ENCODE measurements at places on chromosomes 7 and 10. TPM values are rescaled to one million over a fixed set of nuclear protein-coding genes. Genes with fewer than 3 reads are reported as not detected.
A peak's percentile ranks its signal among the peaks of the same experiment; 100 is the strongest.

DNA sequence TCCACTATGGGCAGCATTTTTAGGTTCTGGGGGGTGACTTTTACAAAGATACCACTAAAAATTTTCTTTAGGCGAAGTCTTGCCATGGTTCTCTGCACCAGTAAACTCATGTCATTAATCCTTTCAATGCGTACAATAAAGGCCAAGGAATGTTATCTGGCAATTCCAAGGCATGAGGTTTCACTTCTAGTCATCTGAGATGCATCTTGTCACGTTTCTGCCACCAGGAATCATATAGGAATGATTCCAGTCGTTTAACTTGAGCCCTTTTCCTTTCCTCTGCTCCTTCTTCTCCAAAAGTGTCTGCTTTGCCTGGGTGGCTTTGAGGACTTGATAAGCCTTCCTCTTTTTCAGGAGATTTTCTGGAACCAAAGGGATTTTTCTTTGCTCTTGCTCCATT is 56.8 kb downstream of the COBL start:
- no peaks in the 10 kb centered on the region for H3K4me1 ChIP-seq
- no peaks in the 10 kb centered on the region for H3K36me3 ChIP-seq
- no peaks in the 10 kb centered on the region for H3K27me3 ChIP-seq

Gene SEMA3A
- total RNA-seq = 5.2 TPM

GRCh38 chr10:125982260-125982948 is 86.0 kb downstream of the FANK1 start:
- no peak overlapping the region for H3K27ac ChIP-seq
- H3K27me3 ChIP-seq = no peaks in the 10 kb centered on the region
- no peaks in the 10 kb centered on the region for H3K4me1 ChIP-seq
- DNase-seq = no peak

- H3K27me3 ChIP-seq = no peaks in the 10 kb centered on the region
- DNase-seq = no peak
- no peaks in the 10 kb centered on the region for H3K4me1 ChIP-seq
- H3K4me3 ChIP-seq = no peak overlapping the region
- H3K36me3 ChIP-seq = no peaks in the 10 kb centered on the region
Observed at GRCh38 chr10:11783558-11783865, 39.6 kb upstream of the PROSER2 start.

Gene RBM20
- 0.48 TPM for total RNA-seq

DNA sequence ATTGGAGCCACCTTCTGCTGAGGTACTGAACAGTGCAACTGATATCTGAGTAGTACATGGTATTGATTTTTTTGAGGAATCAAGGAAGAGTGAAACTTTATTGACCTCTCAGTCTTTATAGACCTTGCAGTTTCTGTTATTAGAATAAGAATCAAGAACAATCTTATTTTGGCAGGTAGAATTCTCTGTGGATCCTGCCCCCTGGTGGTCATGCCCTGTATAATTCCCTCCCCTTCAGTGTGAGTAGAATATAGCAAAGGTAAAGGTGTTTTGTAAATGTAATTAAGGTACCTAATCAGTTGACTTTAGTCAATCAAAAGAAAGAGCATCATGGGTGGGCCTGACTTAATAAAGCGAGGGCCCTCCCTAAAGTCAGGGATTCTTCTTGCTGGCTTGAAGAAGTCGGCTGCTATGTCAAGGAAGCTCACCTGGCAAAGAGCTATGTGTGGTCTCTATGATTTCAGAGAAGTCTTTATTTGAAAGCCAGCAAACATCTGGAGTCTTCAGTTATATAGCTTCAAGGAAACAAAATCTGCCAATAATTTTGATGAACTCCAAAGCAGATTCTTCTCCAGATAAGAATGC is 142.8 kb downstream of the LSM5 start:
- H3K27ac ChIP-seq = no peak overlapping the region
- H3K4me1 ChIP-seq = no peaks in the 10 kb centered on the region
- no peak overlapping the region for H3K4me3 ChIP-seq
- DNase-seq = no peak
- H3K27me3 ChIP-seq = no peaks in the 10 kb centered on the region

- no peak overlapping the region for H3K27ac ChIP-seq
- no peaks in the 10 kb centered on the region for H3K4me1 ChIP-seq
- DNase-seq = no peak
- no peak overlapping the region for H3K4me3 ChIP-seq
- H3K27me3 ChIP-seq = no peaks in the 10 kb centered on the region
- H3K36me3 ChIP-seq = no peaks in the 10 kb centered on the region
Observed at GRCh38 chr7:81213394-81213793, 294.5 kb upstream of the SEMA3C start.

- no peak overlapping the region for H3K27ac ChIP-seq
- no peaks in the 10 kb centered on the region for H3K4me1 ChIP-seq
- no peaks in the 10 kb centered on the region for H3K36me3 ChIP-seq
- no peak for DNase-seq
- H3K4me3 ChIP-seq = no peak overlapping the region
Observed at GRCh38 chr10:50648935-50649227, 25.1 kb upstream of the SGMS1 start.

Gene VSTM2A
- not detected for total RNA-seq

DNA sequence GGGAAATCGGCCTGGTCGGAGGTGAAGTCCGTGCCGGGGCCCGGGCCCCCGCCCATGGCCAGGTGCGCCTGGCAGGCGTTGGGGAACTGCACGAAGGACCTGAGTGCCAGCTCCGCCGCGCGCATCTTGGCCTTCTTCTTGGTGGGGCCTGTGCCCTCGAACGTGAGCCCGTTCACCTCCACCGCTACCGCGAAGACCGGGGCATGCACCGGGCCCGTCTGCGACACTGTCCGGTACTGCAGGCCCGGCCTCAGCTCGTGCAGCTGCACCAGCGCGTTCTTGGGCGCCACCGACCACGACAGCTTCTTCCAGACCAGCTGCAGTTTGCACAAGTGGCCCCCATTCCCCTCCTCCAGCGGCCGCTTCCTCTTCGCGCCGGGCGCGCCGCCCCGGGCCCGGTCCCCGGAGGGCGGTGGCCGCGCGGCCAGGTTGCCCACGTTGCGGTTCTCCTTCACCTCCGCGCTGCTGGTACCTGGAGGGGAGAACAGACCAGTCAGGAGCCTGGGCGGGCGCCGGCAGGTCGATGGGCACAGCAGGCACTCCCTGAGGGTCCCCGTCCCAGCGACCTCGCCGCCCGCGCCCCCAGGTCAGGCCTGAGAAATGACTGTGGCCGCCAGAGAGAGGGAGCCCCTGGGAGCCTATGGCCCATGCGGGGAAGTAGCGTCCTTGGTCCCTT is 307.4 kb downstream of the WDR37 start:
- H3K4me3 ChIP-seq = no peak overlapping the region
- H3K27ac ChIP-seq = no peak overlapping the region
- no peak for DNase-seq

- H3K4me3 ChIP-seq = no peak overlapping the region
- DNase-seq = no peak
- no peaks in the 10 kb centered on the region for H3K27me3 ChIP-seq
- H3K4me1 ChIP-seq = no peaks in the 10 kb centered on the region
- no peak overlapping the region for H3K27ac ChIP-seq
- no peaks in the 10 kb centered on the region for H3K36me3 ChIP-seq
Observed at GRCh38 chr7:81482600-81483186, 287.2 kb downstream of the HGF start.

DNA sequence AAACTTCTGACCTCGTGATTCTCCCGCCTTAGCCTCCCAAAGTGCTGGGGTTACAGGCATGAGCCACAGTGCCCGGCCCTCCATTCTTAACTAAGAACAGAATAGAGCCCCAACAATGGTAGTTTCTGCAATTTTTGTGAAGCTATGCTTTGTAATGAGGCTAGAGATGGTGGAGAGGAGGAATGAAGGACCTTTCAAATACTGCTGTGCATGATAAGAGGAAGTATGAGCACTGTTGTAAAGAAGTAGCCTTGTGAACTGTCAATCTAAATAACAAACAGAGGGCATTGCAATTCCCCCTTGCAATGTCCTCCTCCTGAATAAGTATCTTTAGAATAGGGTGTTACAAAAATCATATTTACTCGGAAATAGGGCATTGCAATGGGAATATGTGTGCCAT is 70.2 kb downstream of the EVX1 start:
- DNase-seq = no peak
- H3K27ac ChIP-seq = no peak overlapping the region
- H3K36me3 ChIP-seq = no peaks in the 10 kb centered on the region
- H3K4me1 ChIP-seq = no peaks in the 10 kb centered on the region
- no peak overlapping the region for H3K4me3 ChIP-seq

Gene CUL1
- total RNA-seq = 71.4 TPM

DNA sequence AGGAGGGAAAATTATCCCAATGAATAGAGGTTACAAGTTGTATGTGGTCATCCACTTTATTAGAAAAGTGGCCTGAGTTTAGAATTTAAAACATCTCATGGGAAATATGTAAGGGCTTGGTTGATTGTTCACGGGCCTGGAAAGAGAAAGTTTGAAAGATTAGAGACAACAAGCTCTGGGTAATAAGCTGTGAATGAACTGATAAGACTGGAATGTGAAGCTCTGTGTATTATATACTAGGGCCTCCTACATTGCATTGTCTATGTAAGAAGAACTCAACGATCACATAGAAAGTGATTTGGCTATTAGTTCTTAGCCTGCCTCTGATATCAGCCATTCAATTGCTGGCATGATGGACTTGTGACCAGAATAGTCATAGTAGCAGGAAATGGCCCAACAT is 199.2 kb upstream of the MAGI2 start:
- H3K4me3 ChIP-seq = no peak overlapping the region
- H3K4me1 ChIP-seq = no peaks in the 10 kb centered on the region
- no peaks in the 10 kb centered on the region for H3K27me3 ChIP-seq
- DNase-seq = no peak

DNA sequence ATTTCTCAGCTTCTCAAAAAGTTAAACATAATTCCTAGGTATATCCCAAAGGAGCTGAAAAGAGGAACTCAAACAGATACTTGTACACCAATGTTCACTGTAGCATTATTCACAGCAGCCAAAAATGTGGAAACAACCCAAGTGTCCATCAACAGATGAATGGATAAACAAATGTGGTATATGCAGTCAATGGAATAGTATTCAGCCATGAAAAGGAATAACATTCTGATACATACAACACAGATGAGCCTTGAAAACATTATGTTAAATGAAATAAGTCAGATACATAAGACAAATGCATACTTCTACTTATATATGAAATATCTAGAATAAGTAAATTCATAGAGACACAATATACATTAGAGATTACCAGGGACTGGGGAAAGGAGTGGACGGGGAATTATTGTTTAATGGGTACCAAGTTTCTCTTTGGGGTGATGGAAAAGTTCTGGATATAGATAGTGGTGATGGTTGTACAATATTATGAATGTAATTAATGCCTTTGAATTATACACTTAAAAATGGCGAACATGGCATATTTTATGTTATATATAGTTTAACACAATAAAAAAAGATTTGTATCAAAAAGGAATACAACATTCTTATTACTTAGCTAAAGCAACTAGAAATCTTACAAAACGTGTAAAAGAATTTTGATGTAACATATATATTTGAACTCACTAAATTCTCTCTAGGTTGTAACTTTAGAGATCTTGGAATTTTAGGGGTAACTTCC is 15.0 kb downstream of the PEX1 start:
- H3K27me3 ChIP-seq = no peaks in the 10 kb centered on the region
- H3K36me3 ChIP-seq = no peaks in the 10 kb centered on the region
- H3K4me3 ChIP-seq = no peak overlapping the region
- H3K4me1 ChIP-seq = no peaks in the 10 kb centered on the region
- H3K27ac ChIP-seq = no peak overlapping the region

DNA sequence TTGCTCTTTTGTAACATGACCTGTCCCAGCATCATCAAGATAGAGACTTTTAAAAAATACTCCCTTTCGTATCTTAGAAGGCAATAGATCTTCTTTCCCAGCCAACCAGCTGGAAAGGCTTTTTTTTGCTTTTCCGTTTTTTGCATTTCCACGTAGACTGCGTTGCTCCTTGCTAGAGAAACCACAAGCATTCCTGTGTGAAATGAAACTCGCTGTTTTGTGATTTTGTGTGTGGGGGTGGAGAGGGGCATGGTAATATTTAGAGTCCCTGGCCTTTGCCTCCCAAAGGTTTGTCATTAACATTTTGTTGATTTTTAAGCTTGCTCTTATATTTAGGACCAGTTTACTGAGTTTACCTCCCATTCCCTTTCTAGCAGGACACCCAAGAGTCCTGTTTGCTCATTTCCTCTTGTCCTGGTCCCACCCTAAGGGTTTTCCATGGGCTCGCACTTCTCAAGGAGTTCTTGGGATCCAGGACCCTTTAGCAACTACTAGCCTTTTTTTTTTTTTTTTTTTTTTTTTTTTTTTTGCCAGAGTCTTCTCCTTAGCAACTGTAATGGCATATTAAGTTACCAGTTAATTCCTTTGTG is 243.6 kb downstream of the BICC1 start:
- no peaks in the 10 kb centered on the region for H3K27me3 ChIP-seq
- H3K27ac ChIP-seq = peak overlapping the region; percentile 87
- H3K4me1 ChIP-seq = no peaks in the 10 kb centered on the region

Gene LRIT1
- not detected for total RNA-seq

Gene HOXA10
- total RNA-seq = 5.2 TPM

- no peaks in the 10 kb centered on the region for H3K27me3 ChIP-seq
- H3K36me3 ChIP-seq = no peaks in the 10 kb centered on the region
- H3K4me1 ChIP-seq = no peaks in the 10 kb centered on the region
- H3K4me3 ChIP-seq = no peak overlapping the region
- H3K27ac ChIP-seq = no peak overlapping the region
- DNase-seq = no peak
Observed at GRCh38 chr10:67622511-67622910, 73.5 kb downstream of the CTNNA3 start.

DNA sequence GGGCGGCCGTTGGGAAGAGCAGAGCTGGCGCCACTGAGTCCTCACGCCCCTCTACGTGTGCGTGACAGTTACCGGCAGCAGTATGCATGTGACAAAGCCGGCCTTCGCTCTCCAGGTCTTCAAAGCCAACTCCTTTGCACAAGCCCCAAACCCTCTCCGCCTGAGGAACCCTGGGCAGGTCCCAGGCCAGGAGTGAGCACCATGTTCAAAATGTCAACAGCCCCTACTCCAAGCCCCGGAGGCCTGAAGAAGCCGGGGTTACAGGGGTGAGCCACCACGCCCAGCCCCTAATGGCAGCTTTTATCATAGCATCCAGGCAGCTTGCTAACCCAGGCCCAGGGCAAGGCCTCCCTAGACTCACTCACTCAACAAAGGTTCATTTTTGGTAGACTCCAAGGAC is 70.8 kb downstream of the OAT start:
- H3K27me3 ChIP-seq = no peaks in the 10 kb centered on the region
- H3K36me3 ChIP-seq = no peaks in the 10 kb centered on the region
- no peak for DNase-seq
- no peak overlapping the region for H3K27ac ChIP-seq
- H3K4me3 ChIP-seq = no peak overlapping the region

Gene SPDYE2B
- not detected for total RNA-seq
